ENCODE measurements at places on chromosomes 2 and 18.

DNA sequence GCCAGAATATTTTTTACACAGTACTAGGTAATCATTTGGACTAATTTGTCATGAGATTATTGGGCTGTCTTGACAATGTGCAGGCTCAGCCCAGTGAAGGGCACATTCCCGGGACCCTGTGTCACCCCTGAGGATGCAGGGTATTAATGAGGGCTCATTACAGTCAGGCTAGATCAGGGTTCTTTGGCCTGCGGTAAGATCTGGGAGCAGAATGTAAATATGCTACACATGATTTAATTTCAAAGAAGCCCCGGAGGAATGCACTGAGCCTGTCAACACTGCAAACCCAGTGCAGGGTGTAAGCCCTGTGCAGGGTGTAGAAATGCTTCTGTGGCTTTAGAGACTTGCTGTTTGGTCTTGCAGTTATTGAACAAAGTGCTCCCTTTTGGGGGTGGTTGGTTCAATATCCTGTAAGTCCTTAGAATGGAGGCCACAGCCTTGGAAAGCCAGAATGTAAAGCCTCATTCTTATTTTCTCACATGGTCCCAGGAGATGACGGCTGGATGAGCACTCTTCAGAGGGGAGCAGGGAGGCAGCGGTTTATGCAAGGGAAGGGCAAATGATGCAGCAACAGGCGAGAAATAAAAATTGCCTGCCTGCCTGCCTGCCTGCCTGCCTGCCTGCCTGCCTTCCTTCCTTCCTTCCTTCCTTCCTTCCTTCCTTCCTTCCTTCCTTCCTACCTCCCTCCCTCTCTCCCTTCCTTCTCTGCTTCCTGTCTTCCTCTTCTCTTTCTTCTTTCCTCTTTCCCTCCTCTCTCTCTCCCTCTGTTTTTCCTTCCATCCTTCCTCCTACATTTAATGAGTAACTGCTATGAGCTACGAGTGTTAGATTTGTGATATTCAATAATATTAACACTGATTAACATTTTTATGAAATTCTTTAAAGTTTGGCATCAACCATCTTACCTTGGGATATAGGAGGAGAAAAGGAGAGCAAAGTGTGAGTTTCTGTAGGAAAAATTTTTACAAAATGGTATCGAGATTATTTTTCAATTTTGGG, 148.8 kb downstream of the VAPA start:
- no peak for DNase-seq

DNA sequence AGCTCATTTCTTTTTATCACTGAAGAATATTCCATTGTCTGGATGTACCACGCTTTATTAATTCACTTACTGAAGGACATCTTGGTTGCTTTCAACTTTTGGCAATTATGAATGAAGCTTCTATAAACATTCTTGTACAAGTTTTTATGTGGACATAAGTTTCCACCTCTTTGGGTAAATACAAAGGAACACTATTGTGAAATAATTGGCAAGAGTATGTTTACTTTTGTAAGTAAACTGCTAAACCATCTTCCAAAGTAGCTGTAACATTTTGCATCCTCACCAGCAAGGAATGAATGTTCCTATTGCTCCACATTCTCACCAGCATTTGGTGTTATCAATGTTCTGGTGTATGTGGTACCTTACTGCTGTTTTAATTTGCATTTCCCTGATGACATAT, 15.8 kb upstream of the VWC2L start:
- DNase-seq = no peak

DNA sequence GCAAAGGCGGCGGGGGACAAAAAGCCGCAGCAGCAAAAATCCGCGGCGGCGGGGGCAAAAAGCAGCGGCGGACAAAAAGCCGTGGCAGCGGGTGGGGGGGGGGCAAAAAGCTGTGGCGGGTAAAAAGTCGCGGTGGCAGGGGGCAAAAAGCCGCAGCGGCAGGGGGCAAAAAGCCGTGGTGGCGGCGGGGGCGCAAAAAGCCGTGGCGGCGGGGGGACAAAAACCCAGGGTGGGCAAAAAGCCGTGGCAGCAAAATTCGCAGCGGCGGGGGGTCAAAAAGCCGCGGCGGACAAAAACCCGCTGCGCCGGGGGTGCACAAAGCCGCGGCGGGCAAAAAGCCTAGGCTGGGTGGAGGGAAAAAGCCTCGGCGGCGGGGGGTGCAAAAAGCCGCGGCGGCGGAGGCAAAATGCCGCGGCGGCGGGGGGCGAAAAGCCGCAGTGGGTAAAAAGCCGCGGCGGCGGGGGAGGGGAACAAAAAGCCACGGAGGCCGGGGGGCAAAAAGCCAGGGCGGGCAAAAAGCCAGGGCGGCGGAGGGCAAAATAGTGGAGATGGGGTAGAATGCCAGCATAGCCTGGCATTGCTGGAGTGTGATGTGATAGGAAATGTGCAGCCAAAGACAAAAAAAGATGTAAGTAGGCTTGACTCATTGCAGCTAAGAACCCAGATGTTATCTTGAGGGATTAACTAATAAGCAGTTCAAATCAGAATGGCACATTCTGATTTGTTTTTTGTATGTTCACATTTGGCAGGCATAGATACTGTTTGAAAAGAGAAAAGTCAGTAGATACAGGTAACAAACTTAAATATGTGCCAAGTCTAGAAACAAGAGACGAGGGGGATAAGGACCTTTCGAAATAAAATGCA, 1076.3 kb downstream of the RPIA start:
- no peak for DNase-seq

- no peak for DNase-seq
These were observed 62.6 kb downstream of the C18orf63 start for GRCh38 chr18:74378179-74378682.

DNA sequence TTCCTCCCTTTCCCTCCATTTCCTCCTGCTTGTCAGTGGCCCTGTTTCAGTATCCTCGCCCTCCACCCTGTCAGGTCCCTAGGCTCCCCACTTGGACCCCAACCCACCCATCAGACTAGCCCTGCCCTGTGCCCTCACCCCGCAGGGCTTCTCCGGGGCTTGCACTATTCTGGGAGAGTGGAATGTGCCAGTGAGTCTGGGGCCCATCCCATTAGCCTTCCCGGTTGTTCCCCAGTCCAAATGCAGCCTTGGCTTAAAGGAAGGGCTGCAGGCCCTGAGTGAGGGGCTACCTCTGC, 45.5 kb downstream of the MYO7B start:
- DNase-seq = no peak

DNA sequence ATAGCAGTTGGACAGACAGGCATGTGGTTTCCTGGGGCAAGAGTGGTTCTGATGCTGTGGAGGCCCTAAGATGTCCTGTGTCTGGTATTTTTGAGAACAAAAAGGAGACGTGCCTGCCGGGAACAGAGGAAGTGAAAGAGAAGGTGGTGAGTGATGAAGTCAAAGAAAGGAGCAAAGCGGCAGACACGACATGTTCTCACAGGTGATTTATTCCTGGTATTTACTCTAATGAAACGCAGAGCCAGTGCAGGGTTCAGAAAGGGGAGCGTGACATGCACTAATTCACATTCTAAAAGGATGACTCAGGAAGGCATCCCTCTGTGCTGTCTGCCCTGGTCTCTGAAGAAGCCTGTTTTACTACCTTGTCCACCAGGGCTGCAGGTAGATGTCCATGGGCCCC, 211.0 kb downstream of the KCNE4 start:
- no peak for DNase-seq

DNA sequence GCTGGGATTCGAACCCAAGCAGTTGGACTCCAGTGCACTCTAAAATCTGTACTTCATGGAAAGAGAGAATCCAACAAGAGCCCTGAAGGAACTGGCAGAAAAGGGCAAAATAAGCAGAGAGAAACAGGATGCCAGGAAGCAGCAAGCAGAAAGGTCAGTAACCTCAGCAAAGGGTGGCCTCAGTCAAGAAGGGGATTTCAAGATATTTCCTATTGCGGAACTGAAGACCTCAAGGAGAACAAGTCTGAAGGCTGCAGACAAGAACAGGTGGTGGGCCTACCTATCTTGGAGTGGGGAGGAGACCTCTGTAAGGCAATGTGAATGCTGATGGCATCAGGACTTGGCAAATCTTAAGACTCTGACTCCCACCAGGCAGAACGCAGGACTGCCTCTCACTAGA, 20.1 kb upstream of the MREG start:
- no peak for DNase-seq

DNA sequence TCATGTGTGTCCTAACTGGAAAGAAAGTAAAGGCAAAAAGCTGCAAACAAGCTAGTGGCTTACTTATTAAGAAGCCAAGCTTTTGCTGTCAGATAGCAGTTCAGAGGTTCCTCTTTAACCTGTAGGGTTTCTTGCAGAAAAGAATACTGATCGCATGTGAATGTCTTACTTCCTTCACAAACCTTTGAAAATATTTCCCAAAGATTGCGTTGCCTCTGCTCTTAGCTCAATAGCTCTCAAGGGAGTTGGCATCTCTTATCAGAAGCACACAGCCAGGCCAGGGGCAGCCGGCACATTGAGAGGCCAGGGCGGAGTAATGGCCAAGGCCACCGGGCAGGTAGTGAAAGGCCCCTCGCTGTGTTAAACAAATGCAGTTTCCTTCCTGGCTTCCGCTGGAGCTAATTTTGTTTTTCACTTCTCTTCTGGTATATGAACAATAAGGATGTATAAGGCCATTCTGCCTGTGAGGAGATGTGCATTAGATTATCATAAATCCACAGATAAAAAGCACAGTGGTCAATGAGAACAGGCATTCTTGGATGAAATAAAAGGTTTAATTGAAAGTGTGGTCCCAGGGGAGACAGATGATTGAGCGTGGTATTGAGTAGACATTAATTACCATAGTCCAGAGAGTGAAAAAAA, 542.4 kb upstream of the NRP2 start:
- DNase-seq = no peak

DNA sequence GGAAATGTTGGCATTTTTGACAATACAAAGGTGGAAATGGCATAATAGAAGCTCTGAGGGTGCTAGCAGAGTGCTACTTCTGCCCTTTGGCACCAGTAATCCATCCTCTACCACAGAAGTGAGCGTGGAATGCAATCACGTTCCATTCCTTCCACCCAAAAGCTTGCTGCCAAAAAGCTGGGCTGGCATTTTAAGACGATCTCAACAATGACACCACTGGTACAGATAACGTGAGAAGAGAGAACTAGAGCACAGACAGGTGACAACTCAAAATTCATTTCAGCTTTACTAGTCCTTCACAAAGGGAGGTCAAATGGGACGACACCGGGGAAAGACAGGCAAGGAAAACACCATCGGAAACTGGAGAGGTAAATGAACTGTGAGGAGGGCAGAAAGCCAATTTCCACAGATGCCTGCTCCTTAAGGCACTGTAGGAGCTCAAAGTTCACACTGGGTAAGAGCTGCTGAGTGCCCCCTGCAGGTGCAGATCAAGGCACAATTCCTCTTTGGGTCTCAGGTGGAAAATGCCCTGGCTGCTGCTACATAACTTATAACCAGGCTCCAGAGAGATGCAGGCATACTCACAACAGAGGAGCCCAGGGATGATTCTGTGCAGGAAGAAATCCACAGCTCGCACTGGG, 50.7 kb upstream of the RNU4ATAC start:
- DNase-seq = no peak

DNA sequence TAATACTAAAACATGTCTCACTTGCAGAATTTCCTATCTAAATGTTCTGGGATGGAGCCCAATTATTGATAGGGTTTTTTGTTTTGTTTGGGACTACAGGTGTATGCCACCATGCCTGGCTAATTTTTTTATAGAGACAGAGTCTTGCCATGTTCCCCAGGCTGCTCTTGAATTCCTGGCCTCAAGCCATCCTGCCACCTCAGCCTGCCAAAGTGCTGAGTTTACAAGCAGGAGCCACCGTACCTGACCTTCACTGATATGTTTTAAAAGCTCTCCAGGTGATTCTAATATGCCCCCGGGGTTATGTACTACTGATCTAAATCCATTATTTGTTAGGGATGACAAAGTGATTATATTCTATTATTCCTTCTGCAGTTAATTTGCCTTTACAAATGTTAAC, 2.2 kb downstream of the ELAC1 start:
- no peak for DNase-seq

- DNase-seq = no peak
These were observed 224.5 kb downstream of the IKZF2 start for GRCh38 chr2:212926940-212927339.

DNA sequence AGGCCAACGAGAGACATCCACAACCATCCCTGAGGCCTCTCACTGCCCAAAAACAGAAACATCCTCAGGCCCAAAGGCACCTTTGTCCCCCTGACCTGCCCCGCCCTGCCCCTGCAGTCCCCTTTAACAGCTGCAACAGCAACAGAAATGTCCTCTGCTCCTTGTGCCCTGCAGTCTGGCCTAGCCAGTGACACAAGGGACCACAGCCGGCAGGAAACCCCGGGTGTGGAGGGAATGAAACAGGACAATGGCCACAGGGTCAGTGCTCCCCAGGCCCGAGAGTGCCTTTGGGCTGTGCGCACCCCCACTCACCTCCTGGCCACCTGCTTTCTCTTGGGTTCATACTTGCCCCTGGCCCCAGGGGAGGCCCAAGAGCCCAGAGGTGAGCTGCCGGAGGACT, 35.6 kb downstream of the SNED1 start:
- DNase-seq = no peak

DNA sequence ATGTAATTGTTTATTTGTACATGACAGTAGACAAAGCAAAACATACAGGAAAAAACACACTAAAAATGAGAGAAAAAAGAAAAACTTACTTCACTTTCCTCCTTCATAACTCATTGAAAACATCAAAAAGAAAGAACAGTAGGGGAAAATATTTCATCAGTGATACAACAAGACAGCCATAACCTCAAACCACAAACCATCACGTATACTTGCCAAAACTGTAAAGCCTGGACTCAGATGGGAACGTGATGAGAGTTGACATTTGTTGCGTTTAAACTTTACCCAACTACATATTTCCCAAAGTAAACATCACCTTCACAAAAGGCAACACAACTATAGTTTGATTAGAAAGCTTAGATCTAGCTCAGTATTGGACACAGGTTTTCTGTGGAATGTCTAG, 278.2 kb upstream of the COL3A1 start:
- DNase-seq = no peak

- DNase-seq = no peak
These were observed 20.4 kb downstream of the UBXN4 start for GRCh38 chr2:135762022-135762421.

DNA sequence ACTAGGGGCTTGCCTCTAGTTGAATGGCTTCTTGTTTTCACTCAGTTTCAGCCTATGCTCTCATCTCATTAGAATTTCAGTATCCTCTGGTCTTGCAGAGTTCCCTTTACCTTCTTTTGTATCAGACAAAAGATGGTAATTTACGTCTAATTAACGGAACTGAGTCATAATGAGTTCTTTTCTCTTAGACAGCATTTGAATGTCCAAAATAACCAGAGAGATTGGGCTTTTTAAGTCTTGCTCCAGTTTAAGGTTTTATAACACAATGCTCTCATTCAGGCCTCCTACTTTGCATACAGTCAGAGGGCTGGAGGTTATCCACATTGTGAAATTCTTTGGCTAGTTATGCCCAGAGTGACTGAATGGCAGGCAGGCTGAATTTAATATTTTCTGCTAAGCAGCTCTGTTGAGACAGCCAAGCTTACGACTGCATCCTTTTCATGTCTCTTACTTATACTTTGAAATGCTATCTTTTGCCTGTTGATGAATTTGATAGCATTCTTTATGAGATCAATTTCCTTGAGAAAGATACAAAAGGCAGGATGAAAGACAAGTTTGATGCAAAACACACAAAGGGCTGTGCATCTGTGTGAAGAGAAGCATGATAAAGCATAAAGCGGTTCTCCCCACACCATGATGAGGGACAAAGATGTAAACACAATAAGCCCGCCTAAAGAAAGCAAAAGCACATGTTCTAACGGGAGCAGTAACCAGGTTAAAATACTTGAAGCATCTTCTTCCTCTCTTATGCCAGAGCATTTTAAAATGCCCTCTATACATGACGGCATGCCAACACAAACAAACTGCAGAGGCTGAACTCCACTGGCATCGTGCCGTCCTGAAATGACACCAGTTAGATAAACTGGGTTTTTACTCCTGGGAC, 90.0 kb downstream of the CDH2 start:
- DNase-seq = no peak

GRCh38 chr18:79440316-79441110, 44.8 kb downstream of the NFATC1 start:
- DNase-seq = no peak
